ENCODE measurements at places on chromosomes 3 and 15.

GRCh38 chr3:127475975-127476705, 114.4 kb downstream of the TPRA1 start:
- DNase-seq = no peak

DNA sequence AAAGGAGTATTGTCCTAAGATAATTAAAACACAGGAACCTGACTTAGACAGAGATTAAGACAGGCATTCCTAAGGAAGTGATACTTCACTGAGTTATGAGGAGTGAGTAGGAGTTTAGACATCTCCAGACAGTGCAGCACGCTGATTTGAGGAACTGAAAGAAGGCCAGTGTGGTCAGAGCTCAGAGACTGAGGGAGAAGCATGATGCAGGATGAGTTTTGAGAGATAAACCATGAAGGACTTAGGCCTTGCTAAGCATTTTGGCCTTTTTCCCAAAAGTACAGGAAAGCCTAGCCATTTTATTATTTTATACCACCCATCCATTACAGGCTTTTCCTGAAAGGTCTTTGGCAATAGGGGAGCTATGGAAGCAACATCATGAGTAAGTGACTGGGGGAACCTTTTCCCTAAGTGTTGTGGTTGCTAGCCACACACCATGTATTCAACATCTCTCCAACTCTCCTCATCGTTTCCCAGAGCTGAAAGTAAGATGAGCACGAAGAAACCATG, 375.6 kb upstream of the TPRG1 start:
- DNase-seq = no peak

- DNase-seq = no peak
Measured at GRCh38 chr3:73556520-73557372, 68.0 kb downstream of the PDZRN3 start.

- no peak for DNase-seq
Measured at GRCh38 chr3:16998236-16998923, 113.6 kb downstream of the PLCL2 start.

DNA sequence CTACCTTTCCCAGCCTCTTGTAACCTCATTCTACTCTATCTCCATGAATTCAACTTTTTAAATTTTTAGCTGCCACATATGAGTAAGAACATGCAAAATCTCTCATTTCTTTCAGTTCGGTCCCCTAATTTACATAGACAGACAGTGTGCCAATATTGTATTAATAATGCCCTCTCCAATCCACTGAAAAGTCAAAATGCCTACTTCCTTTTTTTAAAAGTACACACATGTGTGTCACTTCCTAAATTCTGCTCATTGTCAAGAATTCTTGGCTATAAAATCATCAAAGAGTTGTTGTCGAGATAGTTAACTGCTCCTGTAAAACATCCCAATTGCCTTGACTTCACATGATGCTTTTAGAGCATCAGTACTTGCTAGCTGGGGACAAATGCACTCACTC, 84.2 kb upstream of the IL12A start:
- DNase-seq = no peak

DNA sequence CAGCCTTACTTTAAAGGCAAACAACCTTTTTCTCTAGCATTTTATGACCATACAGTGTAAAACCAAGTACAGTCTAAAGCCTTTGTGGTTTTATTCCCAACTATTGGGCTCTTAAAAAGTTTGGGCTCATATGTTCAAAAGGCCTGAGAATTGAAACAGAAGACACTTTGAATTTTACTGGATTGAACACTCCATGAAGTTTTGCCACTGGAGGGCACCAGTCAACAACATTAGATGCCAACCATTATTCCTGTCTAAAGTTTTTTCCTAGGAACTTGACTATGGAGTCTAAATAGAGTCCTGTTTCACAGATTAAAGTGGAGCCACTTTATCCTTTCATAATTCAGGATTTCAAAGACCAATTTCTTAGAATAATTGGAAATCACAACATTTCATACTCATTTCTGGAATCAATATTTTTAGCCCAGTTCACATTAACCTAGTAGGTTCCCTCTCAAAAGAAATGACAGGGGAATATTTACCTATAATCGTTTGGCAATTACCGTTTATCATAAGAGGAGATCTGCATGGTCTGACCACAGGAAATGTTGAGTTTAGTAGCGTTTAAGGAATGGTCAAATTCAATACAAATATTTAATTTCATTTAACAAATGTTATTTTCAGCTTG, 244.1 kb upstream of the PDZRN3 start:
- no peak for DNase-seq

DNA sequence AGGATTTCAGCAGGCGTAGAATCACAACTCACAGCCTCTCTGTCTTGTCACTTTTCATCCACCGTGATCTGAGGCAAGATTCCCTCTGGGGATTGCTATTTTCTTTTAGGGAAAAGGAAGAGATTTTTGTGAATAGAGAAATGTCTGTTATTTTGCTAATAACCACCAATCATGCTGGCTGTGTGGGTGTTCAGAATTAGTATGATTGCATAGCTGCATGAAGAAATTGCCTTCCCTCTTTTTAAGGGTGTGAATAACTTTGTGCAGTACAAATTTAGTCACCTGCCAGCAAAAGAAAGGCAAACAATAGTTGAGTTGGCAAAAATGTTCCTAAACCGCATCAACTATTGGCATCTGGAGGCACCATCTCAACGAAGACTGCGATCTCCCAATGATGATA, 60.8 kb downstream of the KAT2B start:
- no peak for DNase-seq

GRCh38 chr3:187810021-187810446, 64.8 kb upstream of the BCL6 start:
- no peak for DNase-seq

DNA sequence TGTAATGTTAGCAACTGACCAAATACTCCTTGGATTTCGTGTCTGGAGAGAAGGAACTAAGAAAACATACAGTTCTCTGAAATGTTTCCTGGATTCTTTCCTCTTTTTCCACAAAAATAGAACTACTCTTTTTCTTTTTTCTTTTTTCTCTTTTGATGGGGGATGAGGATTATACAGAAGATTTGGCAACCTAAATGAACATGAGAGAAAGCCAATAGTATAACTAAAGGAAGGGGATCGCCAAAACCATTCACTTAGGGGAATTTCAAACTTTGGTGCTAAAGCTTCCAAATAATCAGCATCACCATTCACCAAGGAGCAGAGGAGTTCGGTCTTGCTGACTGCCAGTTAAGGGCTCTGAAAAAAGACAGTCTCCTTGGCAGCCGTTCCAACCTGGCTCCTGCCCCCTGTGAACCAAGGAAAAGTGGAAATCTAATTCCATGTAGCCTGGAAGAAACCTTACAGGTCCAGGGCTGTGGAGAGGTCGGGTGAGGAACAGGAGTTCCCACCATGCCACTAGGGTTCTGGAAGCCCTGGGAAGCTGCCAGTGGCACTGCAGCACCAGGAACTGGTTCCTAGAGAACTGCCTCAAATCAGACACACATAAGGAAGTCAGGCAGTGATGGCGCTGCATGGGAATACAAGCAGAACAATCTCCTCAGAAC, 176.9 kb downstream of the TNIK start:
- DNase-seq = no peak

GRCh38 chr3:27629366-27629765, 92.8 kb downstream of the EOMES start:
- DNase-seq = no peak

DNA sequence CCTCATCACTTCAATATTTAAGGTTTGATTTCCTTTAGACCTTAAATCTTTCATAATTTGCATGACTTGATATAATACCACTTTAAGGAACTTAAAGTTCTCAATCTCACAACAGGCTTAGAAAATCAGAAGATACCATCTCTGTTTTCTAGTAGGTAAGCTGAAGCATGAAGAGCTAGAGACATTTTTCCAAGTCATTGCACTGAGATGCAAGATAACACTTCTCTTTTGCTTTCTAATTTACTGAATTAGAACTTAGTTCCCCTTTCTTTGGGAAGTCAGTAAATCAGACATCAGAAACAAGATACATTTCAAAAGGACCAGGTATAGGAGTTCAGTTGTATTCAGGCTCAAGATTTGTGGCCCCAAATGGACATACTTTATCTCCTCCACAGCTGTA, 79.7 kb downstream of the DZIP3 start:
- DNase-seq = no peak

- no peak for DNase-seq
Measured at GRCh38 chr3:4751502-4752101, 227.6 kb upstream of the BHLHE40 start.

DNA sequence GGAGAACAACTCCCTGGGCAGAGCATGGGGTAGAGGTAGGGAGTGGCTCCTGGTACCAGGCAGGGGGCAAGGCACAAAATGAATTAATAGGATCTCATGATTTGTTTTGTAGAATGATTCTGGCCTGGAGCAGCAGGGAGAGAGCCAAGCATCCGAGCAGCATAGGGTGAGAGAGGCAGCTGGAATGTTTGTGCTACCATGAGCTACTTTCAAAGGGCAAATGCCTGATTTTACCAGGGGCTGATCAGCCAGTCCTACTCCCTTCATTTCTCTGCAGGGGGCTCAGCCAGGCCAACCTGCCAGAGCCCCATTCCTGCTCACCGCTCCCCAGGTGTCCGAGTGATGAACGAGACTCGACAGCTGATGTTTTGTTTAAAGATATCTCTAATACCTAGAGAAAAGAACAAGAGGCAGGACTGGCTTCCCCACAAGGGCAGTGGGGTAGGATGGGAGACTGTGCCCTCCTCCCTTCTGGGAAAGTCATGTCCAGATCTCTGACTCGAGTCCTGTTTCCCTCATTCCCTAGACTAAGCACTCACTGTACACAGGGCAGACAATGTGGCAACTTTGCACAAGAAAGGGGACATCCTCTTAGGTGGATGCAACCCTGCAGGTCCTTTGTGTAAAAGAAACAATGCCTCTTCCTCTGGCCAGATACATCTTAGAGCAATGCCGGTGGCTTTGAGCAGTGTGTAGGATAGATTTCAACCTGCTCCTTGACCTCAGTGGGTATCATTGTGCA, 12.9 kb downstream of the DUOX2 start:
- no peak for DNase-seq

- no peak for DNase-seq
Measured at GRCh38 chr15:93126148-93126547, 37.1 kb upstream of the RGMA start.

- no peak for DNase-seq
Measured at GRCh38 chr15:84973492-84974460, 7.9 kb upstream of the PDE8A start.

DNA sequence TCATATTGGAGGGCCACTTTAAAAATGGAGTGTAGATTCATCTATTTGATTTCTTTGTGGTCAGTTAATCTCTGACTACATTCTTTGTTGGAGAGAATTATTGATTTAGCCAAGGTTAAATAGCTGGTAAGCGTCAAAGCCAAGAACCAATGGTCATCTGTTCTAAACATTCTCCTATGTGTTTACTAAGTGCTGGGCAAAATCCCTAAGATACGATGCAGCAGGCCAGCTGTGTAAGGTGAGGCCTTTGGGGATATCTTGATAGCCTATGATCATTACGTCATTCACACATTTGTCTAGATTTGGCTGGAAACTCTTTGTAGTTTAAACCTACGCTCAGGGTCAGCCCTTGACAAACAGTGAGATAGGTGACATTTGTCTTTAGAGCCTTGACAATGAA, 236.2 kb downstream of the NR1D2 start:
- DNase-seq = no peak

- no peak for DNase-seq
Measured at GRCh38 chr3:9311228-9311627, 51.6 kb upstream of the THUMPD3 start.

GRCh38 chr3:115141033-115141757, 5.9 kb downstream of the ZBTB20 start:
- DNase-seq = no peak

GRCh38 chr3:126034481-126035361, 49.2 kb downstream of the SLC41A3 start:
- DNase-seq = peak; percentile 22

DNA sequence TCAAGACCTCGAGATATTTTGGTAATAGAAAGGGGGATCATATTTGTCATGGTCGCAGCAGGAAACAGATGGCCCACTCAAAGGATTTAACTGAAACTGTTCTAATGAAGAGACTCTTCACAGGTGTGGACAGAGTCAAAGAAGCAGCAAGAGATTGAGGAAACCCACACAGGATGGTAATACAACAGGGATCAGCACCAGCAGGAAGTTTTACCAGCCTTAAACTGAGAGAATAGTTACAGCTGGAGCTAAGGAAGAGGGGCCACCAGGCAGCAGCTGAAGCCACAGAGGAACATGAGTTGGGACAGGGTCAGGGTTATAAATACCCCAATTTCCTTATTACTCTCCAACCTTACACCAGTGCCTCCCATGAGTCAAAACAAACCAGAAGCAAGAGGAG, 131.8 kb upstream of the UBE2E2 start:
- no peak for DNase-seq

DNA sequence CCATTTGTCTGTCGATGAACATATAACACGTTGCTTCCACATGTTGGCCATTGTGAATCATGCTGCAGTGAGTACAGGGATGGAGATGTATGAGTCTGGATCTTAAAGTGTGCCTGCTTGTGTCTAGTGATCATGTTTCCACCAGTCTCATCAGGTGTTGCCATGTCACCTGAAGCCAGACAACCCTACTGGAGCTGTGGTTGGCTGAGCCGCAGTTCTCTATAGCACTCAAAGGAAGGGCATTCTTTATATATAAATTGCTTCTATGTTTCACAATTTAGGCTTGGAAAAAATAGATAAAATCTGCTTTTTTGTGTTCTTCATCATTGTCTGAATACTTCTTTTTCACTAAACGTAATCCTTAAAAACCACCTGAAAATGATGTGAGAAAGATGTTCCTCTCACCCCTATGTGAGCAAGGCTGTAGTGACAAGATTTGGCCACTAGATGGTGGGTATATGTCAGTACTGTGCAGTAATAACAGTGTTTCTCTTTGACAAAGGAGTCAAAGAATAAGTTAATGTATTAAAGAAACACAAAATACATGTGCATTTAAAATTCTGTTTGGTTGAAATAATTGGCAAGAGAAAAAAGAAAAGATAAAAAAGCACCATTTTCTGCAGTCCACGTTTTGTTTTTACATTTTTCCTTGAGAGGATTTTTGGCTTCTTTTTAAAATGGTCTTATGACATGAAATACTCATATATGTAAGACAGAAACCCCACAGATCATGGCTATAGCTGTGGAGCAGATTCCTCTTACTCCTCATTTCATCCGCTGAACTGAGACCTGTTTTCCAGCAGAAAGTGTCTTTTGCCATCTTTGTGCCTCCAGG, 394.5 kb upstream of the DPPA4 start:
- DNase-seq = peak; percentile 70

DNA sequence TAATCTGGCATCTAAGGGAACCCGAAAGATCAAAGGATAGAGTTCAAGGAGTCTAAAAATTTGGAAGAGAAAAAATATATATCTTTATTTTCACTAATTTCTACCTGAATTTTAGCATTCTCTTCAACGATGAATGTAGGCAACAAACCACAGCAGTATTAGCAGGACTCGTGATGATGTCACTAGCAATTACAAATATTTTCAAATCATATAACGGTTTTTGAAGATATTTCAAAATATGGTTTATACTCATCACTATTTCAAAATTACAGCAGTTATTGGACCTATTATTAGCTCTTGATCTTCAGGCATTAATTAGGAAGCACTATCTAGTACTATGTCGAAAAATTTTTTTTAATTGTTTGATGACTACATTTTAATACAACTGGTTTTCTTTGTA, 27.0 kb upstream of the ANKDD1A start:
- no peak for DNase-seq

DNA sequence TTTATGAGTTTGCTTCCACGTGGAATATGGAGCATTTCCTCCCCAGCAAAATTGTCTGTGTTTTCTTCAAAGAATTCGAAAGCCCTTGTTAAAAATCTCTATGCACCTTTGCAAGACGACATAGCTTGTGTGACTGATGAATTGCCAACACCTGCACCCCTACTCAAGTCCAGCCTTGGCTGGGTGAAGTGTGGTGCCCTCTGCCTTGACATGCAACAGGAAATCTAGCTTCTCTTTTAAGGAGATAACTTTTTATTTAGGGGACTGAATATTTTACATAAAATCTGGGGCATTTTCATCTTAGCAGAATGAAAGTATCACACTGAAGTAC, 647 bp downstream of the HMG20A start:
- no peak for DNase-seq

Data from stimulated activated CD8-positive, alpha-beta memory T cell treated with anti-CD3 and anti-CD28 coated beads, Interleukin-4, amount 100 ng/mL, for 48 hours (primary cell).